ENCODE measurements at places on chromosomes 1 and 21. TPM values are rescaled to one million over a fixed set of nuclear protein-coding genes. Genes with fewer than 3 reads are reported as not detected.

RALGPS2 gene
- 3.7 TPM for total RNA-seq

OR2G6 gene
- total RNA-seq, result not detected

TSPAN1 gene
- not detected for total RNA-seq

PLXNA2 gene
- 1.6 TPM for total RNA-seq

FPGT gene
- 12.5 TPM for total RNA-seq

DNA sequence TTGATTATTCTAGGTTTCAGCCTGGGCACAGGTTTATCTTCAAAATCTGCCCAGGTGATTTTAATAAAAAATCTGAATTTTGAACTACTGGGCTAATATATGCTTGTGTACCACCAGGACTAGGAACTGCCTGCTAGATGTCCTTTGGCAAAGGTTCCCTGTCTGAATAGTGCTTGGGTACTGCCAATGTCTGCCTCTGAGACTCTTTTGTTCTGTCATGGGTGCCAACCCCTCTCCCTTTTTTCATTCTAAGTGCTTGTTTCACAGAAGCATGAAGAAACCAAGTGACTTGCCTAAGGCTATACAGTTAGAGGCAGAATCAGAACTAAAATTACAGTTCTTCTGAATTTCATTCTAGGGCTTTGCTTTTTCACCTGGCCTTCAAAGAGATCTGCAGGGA lies 106.3 kb upstream of the CACHD1 start:
- H3K27ac ChIP-seq, result no peak overlapping the region
- H3K36me3 ChIP-seq, result no peaks in the 10 kb centered on the region
- no peak overlapping the region for H3K4me3 ChIP-seq
- H3K4me1 ChIP-seq, result no peaks in the 10 kb centered on the region
- no peaks in the 10 kb centered on the region for H3K27me3 ChIP-seq

GRCh38 chr1:45335855-45336324 lies 4.1 kb upstream of the TOE1 start:
- peaks cover 44% of the 10 kb centered on the region for H3K36me3 ChIP-seq
- peaks cover 18% of the 10 kb centered on the region for H3K4me1 ChIP-seq
- no peak for DNase-seq
- H3K27ac ChIP-seq, result no peak overlapping the region

DNA sequence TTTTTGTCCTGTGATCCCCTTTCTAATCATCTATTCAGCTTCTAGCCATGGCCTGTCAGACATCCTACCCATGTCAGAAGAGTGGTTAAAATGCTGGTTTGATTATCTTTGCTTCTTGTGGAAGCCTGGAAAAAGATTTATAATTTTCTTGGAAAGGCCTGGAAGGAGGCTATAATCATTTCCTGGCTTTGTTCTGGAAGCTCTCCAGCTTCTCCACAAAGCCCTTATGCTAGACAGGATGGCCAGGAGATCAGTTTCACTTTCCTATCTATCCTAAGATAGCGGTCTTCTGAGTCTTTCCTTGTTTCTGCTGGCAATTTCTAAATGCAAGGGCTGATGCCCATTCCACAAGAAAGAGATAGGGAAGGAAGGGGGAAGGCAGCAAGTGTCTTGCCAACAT lies 90.9 kb upstream of the SLC44A3 start:
- H3K4me1 ChIP-seq, result no peaks in the 10 kb centered on the region
- DNase-seq, result no peak
- no peak overlapping the region for H3K27ac ChIP-seq
- H3K36me3 ChIP-seq, result no peaks in the 10 kb centered on the region
- no peaks in the 10 kb centered on the region for H3K27me3 ChIP-seq

- DNase-seq, result no peak
- no peaks in the 10 kb centered on the region for H3K27me3 ChIP-seq
- H3K4me1 ChIP-seq, result peaks cover 5% of the 10 kb centered on the region
- no peak overlapping the region for H3K27ac ChIP-seq
- H3K36me3 ChIP-seq, result no peaks in the 10 kb centered on the region
These were observed 25.4 kb upstream of the KIAA0040 start for GRCh38 chr1:175217721-175218531.

- no peak overlapping the region for H3K4me3 ChIP-seq
- H3K27ac ChIP-seq, result no peak overlapping the region
- no peaks in the 10 kb centered on the region for H3K36me3 ChIP-seq
- peaks cover 7% of the 10 kb centered on the region for H3K4me1 ChIP-seq
These were observed 41.4 kb upstream of the COL6A2 start for GRCh38 chr21:46056450-46056903.

DNA sequence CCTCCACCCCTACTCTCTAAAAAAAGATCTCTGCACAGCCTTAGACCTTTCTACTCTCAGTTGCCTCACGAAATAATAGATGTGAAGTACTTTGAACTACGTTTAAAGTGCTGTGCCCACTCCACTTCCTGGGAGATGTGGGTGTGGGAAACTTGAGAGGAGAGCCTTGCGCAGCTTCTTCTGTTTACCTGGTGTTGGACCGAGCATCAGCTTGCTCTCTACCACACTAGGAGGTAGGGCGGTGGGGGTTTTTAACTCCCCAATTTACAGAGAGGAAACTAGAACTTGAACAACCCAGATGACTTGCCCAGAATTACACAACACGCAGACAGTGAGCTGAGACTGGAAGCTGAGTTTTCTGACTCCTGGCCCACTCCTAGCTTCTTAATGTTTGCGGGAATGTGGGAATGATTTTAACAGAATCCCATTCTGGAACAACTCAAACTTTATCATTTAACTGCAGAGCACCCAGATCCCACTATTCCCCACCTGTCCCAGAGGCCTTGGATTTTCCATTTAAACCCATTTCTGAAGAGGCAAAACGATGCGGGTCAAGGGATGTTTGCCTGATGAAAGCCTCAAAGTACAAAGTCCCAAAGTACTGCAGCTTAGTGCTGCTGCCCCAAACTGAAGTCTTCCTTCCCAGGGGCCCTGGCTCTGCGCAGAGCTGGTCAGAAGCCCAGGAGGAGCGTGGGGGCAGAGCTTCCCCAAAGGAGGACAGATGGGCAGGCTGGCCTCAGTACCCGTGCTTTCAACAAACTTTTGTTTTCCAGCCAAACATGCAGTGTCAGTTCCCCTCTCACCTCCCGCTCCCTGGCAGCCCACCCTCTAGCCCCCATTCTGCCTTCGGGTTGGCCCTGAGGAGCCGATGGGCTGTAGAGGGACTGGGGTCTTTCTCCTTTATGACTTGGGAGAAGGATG lies 19.0 kb downstream of the BTG2 start:
- no peaks in the 10 kb centered on the region for H3K27me3 ChIP-seq
- H3K27ac ChIP-seq, result peak overlapping the region; percentile 98
- H3K4me1 ChIP-seq, result peaks cover 82% of the 10 kb centered on the region
- DNase-seq, result peak; percentile 88

DNA sequence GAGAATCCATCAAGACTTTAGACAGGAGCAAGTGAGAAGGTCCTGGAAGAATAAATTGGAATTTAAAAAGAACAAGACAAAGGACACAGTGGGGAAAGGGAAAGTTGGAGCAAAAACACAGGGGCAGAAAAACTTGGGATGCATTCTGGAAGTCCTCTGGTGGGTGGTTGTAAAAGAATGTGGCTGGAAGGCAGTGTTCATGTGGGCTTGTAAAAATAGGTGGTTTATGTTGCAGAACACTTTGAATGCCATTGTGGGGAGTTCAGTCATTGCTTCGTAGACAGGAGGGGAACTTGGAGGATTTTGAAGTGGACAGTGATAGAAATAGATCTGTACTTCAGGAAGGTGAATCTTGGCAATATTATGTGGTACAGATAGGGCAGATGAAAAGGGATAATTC lies 15.2 kb downstream of the KIF1B start:
- H3K4me1 ChIP-seq, result no peaks in the 10 kb centered on the region
- DNase-seq, result no peak
- H3K27ac ChIP-seq, result no peak overlapping the region
- H3K36me3 ChIP-seq, result no peaks in the 10 kb centered on the region
- no peak overlapping the region for H3K4me3 ChIP-seq

DNA sequence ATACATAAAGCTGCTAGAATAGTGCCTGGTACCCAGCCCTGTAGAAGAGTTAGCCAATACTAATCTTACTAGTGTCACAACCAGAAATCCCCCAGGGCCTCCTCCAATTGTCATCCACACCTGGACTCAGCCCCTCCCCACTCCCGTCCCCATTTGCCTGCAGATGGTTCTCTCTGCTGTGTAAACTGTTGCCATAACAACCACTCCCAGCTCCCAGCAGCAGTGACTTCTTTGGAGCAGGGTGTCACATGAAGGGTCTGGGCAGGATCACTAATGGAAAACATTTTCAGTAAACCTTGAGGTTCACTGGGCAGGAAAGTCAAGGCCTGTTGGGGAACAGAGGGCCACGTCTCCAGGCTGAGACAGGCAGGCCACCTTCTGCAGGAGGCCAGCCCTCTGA lies 126.0 kb upstream of the IPO9 start:
- H3K27me3 ChIP-seq, result peaks cover 4% of the 10 kb centered on the region
- no peaks in the 10 kb centered on the region for H3K36me3 ChIP-seq
- H3K4me3 ChIP-seq, result no peak overlapping the region
- no peak for DNase-seq
- no peaks in the 10 kb centered on the region for H3K4me1 ChIP-seq
- H3K27ac ChIP-seq, result no peak overlapping the region

DNA sequence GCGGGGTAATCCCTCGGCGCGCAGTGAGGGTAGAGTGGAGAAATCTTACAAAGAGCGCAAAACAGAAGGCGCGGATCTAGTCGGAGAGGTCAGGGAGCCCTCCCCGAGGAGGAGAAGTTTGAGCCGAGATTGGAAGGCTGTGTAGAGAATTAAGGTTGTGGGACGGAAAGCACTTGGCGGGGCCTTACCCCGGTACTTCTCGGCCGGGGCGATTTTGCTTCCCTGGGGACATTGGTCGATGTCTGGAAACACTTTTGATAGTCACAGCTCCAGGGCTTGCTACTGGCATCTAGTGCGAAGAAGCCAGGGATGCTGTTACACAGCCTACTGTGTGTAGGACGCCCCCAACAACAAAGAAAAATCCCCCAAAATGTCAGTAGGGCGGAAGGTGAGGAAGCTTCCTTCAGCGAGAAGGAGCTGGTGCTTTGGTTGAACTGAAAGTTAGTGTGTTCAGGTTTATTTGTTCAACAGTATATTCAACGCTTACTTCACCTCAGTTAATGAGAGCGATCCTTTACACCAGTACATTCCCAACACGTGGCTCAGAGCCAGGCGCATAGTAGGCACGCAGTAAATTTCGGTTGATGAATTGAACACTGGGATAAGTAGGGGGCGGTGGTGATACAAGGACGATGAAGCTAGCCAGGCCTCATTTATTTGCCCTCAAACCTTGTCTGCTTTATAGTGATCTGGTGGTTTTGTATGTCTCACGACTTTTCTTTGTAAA lies 807 bp downstream of the CEP85 start:
- H3K27ac ChIP-seq, result peak overlapping the region; percentile 93
- no peaks in the 10 kb centered on the region for H3K27me3 ChIP-seq
- peak; percentile 31 for DNase-seq
- H3K36me3 ChIP-seq, result no peaks in the 10 kb centered on the region

DNA sequence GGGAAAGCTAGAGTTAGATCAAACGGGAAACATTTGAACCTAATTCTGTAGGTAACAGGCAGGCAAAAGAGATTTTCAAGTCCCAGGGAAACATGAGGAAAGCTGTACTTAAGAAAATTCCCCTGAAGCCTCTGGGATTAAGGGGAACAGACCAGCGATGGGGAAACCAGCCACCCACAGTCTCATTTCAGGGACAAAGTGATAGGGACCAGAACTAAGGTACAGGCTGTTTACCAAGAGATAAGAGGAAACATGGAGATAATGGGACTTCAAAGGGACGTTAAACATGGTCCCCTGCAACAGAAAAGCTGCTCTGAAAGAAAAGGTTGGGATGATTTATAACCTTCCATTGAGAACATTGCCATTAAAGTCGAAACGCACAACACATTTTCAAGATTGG lies 84.4 kb downstream of the NTPCR start:
- no peak for DNase-seq
- H3K27ac ChIP-seq, result no peak overlapping the region
- H3K4me3 ChIP-seq, result no peak overlapping the region
- no peaks in the 10 kb centered on the region for H3K4me1 ChIP-seq
- no peaks in the 10 kb centered on the region for H3K27me3 ChIP-seq

- no peak for DNase-seq
- no peaks in the 10 kb centered on the region for H3K27me3 ChIP-seq
- H3K4me3 ChIP-seq, result no peak overlapping the region
- peaks cover 5% of the 10 kb centered on the region for H3K4me1 ChIP-seq
- H3K27ac ChIP-seq, result no peak overlapping the region
- no peaks in the 10 kb centered on the region for H3K36me3 ChIP-seq
These were observed 106.6 kb upstream of the VAV3 start for GRCh38 chr1:108071601-108072000.

DNA sequence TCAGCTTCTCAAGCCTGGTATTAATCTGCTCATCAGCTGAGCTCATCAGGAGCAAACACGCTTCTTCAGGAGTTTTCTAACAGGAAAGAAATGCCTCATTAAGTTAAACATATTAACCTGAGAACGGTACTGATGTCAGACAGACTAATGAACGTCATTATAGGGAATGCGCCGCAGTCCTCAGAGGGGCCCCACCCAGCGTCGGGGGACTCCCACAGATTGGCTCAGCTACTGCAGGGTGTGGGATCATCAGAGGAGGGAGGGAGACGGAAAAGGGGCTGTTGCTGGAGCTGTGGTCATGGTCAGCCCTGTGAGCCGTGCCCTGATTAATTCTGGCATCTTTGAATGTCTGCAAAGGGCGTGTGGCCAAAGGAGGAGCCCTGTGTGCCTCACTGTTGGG lies 348.5 kb downstream of the PTPRU start:
- H3K27ac ChIP-seq, result no peak overlapping the region
- no peak for DNase-seq
- H3K4me1 ChIP-seq, result no peaks in the 10 kb centered on the region
- no peaks in the 10 kb centered on the region for H3K36me3 ChIP-seq
- no peak overlapping the region for H3K4me3 ChIP-seq
- no peaks in the 10 kb centered on the region for H3K27me3 ChIP-seq

DNA sequence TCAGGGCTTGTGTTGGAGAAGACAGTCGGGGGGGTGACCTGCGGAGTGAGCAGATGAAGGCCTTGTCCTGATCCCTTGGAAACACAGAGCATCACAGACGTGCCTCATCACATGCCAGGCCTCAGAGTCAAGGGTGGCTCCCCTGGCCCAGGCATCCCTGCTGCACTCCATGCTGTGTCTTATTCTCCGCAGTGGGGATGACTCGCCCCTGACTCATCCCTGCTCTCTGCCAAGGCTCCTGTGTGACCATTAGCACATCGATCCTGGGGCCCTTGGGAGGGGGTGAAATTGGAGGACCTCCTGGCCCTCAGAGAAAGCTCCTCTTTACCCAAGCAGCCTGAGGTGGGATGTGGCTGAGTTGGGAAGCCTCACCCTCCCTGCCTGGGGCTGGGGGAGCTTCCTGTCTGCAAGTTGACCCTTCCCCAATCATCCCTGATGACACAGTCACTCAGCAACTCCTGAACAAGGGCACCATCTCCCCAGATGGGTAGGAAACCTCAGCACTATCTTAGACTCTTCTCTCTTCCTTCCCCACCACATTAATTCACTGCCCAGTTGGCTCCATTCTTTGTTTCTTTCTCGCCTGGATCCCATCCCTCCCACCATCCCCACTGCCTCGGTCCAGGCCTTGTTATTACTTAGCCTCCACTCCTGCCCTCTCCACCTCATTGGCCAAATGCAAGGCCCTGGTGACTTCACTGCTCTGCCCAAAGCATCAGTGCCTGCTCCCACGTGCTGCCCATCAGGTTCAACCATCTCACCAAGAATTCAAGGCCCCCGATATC lies 74.6 kb downstream of the CAMK2N1 start:
- DNase-seq, result no peak
- H3K27me3 ChIP-seq, result no peaks in the 10 kb centered on the region
- no peaks in the 10 kb centered on the region for H3K4me1 ChIP-seq

GRCh38 chr1:9025449-9025848 lies 774 bp downstream of the SLC2A7 start:
- DNase-seq, result no peak
- no peak overlapping the region for H3K27ac ChIP-seq
- H3K36me3 ChIP-seq, result no peaks in the 10 kb centered on the region
- H3K4me1 ChIP-seq, result no peaks in the 10 kb centered on the region

Data from naive thymus-derived CD4-positive, alpha-beta T cell (primary cell).